Esophagus squamous epithelium (tissue), 5 donors: ENCODE measurements at places on chromosomes 5 and 9.

- no peak for DNase-seq
Measured at GRCh38 chr5:155728857-155729683, 597.9 kb upstream of the SGCD start.

- DNase-seq: no peak
Measured at GRCh38 chr9:78989031-78989658, 582.6 kb upstream of the TLE4 start.

DNA sequence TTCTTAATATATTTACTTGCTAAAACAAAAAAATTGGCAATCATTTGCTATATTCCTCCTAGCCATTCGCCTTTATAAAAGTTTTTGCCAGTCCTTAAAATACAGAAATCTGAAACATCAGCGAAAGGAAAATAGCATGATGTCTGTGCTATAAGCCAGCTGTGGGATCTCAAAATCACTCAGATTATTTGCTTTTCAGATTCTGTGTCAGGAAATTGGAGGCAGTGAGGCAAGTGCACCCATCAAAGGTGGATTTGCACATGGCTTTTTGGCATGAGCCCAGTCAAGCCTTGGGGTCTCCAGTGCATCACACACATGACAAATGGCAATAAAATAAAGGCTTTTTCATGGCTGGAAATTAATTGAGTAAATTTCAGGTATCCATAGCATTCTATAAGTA, 196.8 kb upstream of the DAPK1 start:
- no peak for DNase-seq

DNA sequence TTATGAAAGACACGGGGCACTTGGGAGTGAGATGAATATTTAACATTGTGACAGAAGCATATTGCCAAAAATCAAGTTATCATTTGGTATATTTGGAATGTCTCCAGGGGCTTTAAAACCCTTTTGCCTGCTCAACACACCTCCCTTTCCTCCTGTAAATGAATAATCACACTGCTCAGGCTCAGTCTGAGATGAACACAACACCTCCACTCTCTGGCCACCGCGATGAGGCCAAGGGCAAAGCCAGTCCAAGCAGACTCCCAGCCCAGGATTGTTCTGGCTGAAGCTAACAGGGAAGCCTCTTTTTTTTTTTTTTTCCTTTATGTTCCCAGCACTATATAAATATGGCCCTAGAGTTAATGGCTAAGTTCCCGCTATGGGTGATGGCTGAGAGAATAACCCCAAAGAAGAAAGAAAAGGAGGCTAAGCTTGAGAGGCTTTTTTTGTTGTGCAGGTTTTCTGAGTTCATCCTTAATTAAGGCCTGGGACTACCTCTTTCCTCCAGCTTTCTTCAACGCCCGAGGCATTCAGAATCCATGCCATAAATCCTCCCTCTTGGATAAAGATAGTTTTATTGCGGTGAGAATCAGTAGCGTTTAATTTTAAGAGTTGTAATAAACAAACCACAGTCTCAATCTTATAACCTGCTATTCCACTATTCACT, 10.5 kb upstream of the ERAP1 start:
- no peak for DNase-seq

DNA sequence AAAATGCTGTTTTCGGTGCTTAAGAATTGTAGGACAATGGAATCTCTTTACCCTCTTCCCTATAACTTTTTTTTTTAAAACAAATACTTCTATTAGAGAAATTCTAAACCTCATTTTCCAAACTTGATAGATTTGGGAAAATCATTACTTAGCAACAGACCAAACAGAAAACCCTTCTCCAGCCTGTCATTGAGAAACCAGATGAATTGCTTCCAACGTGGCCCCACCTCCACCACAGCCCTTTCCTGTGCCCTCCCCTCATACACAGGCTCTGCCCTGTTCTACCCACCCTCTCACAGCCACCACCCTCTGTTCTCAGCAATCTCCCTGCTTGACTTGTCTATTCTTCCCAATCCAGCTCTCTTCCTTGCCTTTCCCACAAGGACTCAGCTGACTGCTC, 221.2 kb downstream of the DMRT2 start:
- no peak for DNase-seq

GRCh38 chr5:176730815-176731475, 79.4 kb upstream of the UNC5A start:
- no peak for DNase-seq

DNA sequence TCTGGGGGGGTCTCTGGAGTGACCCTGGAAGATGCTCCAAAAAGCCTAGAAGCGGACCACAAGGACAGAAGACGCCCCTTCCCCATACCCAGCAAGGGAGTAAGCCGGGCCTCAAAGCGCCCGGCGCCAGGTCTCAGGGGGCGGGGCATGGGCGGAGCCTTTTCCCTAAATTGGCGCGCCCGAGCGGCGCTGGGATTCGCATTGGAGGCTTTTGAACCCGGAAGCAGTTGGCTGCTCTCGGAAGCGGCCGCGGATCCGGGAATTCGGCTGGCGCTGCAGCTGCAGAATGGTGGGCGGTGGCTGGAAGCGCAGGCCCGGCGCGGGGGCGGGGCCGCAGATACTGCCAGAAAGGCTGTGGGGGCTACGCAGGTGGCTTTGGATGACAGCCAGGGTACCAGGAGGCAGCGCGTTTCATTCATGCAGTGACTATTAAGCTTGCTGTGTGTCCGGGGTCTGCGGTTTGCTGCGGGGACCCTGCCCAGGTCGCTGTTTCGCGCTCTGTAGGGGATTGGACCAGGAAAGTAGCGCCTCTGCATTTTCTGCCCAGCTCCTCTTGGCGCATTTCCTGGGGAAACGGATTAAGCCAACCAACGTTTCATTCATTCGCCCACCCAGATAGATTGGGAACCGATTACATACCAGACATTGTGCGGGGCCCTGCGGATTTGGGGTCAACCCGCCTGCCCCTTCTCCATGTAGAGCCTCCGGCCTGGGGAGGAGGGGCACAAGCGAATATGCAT, 83.0 kb upstream of the FREM1 start:
- DNase-seq: no peak

DNA sequence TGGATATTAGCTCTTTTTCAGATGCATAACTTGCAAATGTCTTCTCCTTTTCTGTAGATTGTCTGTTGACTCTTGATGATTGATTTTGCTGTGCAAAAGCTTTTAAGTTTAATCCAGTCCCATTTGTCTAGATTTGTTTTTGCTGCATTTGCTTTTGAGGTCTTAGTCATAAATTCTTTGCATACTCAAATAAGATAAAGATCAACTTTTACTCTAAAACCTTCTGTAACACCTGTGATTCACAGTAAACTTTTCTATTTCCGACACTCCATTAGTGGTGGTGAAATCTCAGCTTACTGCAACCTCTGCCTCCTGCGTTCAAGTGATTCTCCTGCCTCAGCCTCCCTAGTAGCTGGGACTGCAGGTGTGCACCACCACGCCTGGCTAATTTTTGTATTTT, 239.0 kb upstream of the ST8SIA4 start:
- DNase-seq: no peak

DNA sequence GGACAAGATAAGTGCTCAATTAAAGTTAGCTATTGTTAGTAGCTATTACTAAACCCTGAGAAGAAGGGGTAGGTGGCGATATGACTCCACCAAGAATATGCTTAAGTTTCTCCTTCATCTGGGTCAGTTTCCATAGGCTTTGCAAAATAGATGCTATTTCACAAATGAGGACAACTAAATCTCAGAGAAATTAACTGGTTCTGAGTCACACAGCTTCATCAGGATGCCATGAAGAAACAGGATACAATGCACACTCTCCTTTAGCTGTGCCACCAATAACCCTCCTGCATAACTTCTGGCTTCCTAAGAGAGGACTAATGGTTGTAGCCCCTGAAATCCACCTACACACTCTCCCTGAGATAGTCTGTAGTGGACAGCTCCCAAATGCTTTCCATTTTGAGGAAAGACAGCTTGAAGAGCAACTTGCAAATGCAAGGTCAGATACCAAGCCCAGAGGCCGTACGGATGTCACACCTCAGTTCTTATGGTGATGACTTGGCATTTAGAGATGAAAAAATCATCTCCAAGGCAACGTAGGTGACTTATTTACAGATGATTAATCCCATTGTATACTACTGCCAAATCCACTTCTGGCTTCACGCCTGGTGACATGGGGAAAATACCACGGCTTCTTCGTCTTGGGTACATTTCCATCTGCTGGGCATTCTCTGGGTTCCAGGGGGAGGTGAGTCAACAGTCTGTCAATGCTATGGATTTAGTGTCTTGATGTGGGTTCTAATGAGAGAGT, 251.4 kb upstream of the IL12B start:
- DNase-seq: no peak

GRCh38 chr9:112817860-112818203, 67.3 kb downstream of the SNX30 start:
- DNase-seq: no peak

DNA sequence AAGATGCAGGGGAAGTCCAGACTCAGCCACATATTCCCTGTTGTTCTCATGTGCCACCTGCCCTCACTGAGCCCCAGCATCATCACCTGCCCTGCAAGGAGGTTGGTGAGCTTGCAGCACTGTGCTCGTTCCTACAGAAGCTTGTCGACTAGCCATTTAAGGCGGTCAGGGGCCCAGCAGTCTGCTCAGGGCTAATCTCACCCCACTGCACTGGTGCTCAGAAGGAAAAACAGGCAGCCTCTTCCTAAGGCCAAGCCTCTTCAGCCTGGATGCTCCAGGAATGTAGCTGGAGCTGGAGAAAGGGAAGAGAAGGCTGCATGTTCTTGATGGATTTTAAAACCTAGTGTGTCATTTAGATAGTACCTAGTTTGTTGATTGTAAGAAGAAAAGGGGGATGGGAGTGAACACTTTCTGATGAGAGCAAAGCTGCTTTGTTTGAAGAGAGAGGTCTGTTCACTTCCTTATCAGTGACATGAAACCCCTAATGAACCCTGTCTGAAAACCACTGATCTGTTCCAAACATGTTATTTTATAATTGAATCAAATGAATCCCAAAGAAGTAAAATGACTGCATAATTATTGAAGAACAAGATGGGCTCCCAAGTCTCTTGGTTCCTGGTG, 10.6 kb upstream of the ASPN start:
- no peak for DNase-seq

GRCh38 chr5:179322071-179323025, 22.9 kb downstream of the ADAMTS2 start:
- no peak for DNase-seq

GRCh38 chr5:155332618-155333017, 319.1 kb downstream of the KIF4B start:
- no peak for DNase-seq

- no peak for DNase-seq
Measured at GRCh38 chr5:171311322-171312077, 2.5 kb downstream of the TLX3 start.

DNA sequence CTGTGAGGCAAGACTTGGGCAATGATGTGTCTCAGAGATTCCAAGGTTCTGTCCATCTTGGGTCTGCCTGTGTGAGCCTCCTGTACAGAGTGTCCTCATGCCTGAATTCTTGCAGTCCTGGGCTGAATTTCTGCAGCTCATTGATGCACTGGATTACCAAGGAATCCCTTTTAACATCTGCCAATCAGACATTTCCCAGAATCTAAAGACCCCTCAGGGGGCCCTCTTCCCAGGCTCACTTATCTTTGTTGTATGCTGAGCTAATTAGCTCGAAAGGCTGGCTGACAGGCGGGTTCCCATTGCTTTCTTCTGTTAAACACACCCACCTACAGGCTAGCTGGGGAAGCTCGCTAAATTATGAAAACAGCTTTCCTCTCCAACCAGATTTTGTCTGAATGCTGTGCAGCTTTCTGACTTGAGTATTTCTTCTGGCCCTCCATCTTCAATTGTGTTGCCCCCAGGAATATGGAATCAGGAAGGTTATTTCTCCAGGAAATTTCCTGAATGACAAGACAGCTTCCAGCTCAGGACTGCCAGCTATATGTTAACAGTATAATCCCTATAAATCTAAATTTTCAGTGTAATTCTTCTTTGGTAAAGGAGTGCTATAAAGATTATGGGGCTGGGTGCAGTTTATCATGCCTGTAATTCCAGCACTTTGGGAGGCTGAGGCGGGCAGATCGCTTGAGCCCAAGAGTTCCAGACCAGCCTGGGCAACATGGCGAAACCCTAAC, at the start of gene LIX1:
Gene LIX1 (minus strand): TSS at position 91 of the 734 bp plus-strand sequence. CDS start 35 bp downstream, at position 56.
- DNase-seq: no peak

DNA sequence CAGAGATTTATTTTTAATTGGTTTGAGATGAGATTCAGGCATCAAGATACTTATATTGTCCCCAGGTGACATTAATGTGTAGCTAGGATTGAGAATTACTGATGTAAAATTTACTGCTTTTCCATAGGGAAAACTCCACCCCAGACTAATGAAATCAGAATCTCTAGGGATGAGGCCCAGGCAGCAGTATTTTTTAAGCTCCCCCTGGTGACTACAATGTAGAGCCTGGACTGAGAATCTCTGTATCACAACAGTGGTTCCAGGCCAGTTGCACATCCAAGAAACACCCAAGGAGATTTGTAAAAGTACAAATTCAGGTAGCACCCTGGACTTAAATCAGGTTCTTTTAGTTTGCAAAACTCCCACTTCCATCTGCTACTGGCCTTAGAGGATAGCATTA, 185.7 kb downstream of the MARCHF11 start:
- DNase-seq: no peak

DNA sequence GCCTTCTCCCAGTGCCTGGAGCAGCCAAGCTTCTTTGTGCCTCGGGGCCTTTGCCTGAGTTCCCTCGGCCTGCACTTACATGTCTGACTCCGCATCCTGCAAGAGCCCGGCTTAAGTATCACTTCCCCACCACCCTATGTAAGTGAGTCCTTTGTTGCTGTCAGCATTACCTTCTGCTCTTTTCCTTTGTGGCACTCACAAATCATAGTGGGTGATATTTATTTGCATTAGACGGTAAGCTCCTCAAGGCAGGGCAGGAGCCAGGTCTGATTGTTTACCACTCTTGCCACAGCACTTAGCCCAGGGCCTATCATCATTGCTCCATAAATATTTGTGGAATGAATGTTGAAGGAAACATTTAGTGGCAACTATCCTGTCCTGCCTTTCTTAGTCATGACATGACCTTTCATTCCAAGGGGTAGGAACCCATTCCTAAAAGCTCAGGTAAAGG, 4.8 kb downstream of the GM2A start:
- no peak for DNase-seq

- no peak for DNase-seq
Measured at GRCh38 chr5:141369994-141370848, at the start of gene PCDHGB3. PCDHGB3 (plus strand) TSS chr5:141370242; CDS start chr5:141370395, 153 bp downstream.

DNA sequence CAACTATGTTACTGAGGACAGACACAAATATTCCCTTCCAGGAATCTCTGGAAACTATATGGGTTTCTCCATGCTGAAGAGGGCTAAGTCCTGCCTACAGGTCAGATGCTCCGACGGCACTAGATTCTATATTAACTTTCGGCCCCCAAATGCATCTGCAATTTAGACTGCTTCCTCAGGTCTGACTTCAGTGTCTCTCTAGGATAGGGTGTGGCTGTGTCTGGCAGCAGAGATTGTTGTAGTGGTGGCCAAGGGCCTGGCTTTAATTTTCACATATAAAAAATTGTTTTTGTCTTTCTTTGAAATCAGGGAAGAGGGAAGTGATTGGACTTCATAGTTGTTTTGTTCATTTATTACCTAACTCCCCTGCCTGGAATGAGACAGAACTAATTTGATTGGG, 101.8 kb downstream of the PJA2 start:
- DNase-seq: no peak

GRCh38 chr5:10310066-10310779, 2.5 kb upstream of the CMBL start:
- no peak for DNase-seq

GRCh38 chr5:15014809-15015208, 143.2 kb upstream of the ANKH start:
- DNase-seq: no peak

GRCh38 chr9:91285729-91286353, 75.9 kb downstream of the AUH start:
- no peak for DNase-seq
